Effector memory CD8-positive, alpha-beta T cell (primary cell): ENCODE measurements at places on chromosomes 6 and 20.

DNA sequence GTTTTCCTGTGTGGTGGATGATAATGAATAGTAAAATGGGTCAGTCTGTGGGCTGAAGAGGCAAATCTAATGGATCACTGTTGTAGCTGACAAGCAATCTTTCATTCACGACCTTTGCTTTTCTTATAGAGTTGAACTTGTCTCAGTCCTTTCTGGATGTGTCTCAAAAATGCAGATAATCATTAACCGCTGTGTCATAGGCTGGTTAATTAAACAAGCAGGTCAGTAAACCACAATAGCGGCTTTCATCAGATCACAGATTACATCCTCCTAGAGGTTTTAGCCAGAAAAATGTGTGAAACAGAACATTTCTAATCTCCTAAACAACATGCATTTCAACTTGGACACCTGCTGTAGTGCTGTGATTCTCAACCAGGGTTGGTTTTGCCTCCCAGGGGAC, 2.5 kb upstream of the METTL24 start:
- no peak for DNase-seq

DNA sequence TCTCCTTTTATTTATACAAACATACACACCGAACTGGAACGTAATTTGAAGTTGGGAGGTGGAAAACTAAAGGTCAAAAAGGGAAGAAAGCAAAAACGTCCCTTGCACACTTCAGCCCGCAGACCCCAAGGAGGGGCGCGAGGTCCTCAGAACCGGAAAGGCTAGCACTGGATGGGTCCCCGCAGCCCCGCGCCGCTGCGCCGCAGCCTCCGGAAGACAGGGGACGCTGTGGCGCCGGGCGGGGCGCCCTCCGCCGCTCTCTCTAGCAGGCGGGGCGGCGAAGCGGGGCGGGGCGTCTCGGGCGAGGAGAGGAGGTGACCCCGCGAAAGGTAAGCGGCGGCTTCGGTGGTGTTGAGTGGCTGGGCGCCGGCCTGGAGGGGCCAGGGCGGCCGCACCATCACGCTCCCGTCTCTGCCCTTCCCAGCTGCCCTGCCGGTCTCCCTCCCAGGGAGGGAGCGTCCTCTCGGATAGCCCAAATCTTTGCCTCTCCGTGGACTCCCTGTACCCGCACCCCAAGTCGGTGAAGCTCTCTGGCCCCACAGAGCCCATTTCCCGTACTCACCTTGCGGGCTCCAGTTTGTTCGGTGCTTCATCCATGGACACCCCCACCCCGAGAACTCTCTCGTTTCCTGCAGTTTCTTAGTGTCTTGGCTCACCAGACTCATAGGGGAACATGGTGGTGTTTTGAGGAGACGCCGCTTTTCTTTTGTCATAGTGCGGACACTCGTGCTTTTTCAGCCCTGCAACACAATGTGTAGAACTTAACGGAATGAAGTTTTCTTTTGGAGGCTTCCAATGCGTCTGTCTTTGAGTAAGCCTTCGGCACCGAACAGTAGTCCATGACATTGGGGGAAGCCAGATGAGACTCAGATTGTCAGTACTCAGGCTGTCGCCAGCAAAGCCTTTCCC, at the start of gene SMIM8:
Gene SMIM8, plus strand, starts transcription at position 285 of the 909 bp plus-strand sequence. CDS start 14,444 bp downstream, outside the sequence.
- DNase-seq = peak; percentile 82

DNA sequence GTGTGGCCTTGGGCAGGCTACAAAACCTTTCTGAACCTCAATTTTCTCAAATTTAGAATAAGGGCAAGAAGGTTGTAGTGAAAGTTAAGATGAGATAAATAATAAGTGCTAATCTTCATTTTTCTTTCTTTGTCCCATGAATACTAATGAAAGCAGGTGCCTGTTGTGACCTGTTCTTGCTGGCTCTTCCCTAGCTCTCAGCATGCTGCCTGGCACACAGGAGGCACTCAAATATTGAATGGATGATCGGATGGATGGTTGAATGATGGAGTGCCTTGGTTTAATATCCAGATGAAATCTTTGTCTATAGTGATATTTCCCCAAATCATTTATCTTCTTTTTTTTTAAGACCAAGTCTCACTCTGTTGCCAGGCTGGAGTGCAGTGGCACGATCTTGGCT, 15.0 kb downstream of the PBOV1 start:
- no peak for DNase-seq

DNA sequence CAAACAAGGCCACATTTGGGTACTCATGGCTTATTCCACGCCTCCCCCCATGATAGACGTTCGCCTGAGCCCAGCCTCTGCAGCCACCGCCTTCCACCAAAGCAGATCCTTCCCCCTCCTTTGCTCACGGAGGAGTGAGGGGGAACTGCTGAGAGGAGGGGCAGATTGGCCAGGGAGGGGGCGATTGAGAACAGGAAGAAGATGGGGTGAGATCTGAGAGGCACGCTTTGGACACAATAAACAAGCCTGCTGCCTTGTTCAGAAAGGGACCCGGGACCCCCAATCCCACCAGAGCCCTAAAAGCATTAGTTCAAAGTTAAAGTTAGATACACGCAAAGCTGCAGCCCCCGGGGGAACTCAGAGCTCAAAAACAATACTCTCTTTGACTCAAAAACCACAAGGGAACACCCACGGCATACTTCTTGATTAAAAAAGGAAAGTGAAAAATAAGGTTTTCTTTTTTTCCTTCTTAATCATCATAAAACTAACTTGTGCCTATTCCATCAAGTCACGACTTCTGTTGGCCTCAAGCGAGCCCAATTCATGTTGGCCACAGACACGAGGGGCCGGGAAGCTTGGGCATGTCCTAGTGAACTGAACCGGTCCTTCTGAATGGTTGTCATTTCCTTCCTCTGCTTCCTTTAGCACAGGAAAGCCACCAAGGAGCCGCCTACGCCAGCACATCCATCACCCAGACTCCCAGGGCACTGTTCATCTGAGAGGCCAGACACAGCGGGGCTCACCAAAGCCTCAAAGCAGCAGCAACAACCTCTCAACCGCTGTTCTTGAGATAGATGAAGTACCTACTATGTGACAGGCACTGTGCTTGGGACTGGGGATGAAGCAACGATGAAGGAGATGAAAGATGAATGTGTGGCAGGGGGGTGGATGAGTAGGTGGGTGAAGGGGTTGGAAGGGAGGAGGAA, 44.7 kb downstream of the NFATC2 start:
- peak; percentile 46 for DNase-seq

- no peak for DNase-seq
Observed at GRCh38 chr6:19721766-19722377, 115.3 kb upstream of the ID4 start.

- no peak for DNase-seq
Observed at GRCh38 chr6:9173229-9173628, 737.9 kb upstream of the SLC35B3 start.

DNA sequence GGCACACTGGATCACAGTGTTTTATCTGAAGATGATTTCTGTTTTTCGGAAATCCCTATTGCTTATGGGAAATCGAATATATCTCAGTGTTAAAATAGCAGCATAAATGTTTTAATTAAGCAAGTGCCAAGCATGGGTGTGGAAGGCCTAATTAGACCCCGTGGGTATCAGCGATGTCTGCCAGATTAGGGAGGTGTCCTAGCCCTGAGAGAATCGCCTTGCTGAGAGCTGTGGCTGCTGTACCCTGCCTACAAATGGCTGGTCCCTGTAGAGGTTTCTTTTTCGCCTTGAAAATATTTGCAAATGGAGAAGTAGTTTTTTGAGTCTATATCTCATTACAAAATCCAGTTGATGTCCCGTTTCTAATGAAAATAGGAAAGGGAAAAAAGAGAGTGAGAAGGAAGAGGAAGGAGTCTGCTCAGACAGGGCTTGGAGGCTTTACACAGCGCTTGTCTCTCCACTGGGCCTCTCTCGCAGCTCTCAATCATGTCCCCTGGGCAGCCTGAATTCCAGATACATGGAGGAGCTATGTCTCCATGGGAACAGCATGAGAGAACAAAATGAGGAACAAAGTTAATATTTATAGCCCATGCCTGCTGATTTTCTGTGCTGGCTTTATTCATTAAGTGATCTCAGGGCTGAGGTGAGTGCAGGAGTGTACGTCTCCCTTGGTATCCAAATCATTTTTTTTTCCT, 35.2 kb upstream of the BCLAF1 start:
- DNase-seq = no peak

DNA sequence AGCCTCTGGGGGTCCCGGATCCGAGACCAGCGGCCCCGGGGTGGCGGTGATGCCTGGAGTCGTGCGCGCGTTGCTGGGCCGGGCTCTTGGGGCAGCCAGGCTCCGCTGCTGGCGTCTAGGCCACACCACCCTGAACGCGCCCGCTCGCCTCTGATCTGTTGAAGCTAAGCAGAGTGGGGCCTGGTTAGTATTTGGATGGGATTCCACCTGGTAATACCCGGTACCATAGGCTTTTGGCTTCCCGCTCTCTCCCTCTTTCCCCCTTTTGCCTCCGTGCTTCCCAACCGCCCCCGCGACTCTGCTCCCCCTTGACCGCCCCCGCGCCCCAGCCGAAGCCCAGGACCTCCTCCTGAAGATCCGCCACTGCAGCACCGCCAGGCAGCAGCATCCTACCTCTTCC, 1383.5 kb upstream of the DEFB115 start:
- DNase-seq = no peak

DNA sequence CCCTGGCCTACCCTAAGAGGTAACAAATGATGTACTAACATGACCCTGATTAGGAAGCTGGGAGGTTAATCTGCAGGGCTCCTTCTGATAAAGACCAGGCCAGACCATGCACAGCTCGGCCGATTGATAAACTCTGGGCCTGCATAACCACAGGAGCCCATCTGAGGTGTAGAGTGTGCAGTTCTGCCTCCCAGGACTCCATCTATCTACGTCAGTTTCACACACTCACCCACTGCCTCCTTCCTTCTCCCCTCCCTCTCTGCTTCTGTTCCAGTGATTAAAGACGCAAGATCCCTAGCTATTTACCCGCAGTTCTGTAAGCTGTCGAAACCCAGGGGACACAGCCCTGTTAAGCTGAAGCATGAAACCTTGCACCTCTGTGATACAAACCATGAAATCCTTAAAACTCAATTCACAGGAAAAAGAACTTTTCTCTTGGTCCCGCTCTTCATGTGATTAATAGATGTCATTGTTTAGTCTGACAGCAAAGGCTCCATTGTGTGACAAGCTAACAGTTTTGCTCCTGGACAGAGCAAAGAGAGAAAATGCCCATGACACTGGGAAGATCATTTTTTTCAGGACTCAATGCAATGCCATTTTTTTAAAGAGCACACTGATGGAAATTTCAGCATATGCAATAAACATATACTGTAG, 470.6 kb downstream of the MAFB start:
- no peak for DNase-seq

DNA sequence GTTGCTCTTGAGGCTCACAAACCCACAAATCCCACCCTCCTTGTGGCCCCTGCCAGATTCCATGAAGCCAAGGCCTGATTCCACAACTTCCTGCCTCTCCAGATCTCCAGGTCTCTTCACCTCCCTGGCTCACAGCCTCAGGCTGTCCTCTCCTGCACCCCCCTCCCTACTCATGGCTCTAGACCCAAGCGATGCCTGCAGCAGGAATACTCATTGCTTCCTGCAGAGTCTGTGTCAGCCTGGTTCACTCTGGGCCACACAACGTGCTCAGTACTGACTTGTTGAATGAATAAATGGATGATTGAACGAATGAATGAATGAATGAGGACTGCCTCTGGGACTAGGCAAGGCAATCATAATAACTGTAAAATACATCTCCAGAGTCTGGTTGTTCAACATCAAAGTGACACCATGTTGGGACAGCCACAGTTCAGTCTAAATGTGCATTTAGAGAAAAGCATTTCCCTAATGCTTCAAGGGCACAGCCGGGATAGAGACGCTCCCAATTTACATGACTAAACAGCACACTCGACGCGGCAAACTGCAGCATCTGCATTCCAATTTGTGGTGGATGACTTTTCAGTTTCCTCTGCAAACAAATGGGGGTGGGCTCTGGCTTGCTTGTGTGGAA, 139.9 kb downstream of the GRM4 start:
- no peak for DNase-seq

GRCh38 chr20:32563311-32564272, 21.5 kb downstream of the NOL4L start:
- DNase-seq = no peak

DNA sequence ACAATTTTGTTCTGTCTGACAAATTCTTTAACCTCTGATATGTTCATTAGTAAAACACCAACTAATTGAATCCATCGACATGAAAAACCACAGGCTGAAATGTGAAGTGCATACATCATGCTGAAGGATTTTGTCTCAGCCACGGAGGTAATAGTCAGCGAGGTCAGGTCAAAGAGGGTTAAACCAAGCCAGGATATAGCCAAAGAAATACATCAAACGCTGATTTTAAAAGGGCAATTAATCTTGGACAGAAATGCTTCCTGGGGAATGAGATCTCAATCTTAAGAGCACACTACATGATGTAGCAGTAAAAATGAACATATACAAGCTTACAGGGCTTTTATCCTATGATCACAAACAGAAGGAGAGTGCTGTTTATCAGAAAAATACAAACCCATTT, 106.7 kb downstream of the PRDM1 start:
- DNase-seq = no peak

GRCh38 chr6:169167581-169168301, 85.9 kb downstream of the THBS2 start:
- DNase-seq = no peak

GRCh38 chr6:41439524-41440418, 104.4 kb downstream of the NCR2 start:
- peak; percentile 29 for DNase-seq

GRCh38 chr6:37027036-37027720, 21.7 kb downstream of the FGD2 start:
- no peak for DNase-seq

- DNase-seq = no peak
Observed at GRCh38 chr20:23637282-23638221, at the start of gene CST3. Gene CST3, minus strand, starts transcription at chr20:23637955. Its CDS starts 93 bp downstream, at chr20:23637862.

DNA sequence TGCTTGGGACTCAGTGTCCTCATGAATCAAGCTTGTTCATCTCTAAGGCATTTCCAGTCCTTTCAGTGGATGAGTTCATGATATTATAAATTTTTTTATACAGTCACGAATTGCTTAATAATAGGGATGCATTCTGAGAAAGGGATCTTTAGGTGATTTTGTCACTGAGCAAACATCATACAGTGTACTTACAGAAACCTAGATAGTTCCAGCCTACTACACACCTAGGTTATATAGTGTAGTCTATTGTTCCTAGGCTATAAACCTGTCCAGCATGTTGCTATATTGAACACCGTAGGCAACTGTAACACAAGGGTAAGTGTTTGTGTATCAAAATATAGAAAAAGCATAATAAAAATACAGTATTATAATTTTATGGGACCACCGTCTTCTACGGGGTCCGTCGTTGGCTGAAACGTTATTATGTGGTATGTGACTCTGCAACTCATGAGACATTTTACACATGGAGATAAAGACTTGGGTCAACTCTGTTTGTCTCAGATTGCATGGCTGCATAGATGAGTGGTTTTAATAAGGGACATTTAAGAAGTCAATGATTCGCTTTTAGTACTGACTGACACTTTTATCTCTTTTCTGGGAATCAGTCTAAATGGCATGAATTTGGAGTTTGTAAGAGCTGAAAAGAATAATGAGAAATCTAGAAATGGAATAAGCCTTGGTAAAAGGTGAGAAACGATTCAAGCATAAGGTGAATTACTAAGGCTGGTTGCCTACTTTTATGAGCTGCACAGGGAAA, 33.2 kb downstream of the CLIC5 start:
- DNase-seq = no peak
